ENCODE measurements at places on chromosomes 6 and 20.

- DNase-seq: no peak
Measured at GRCh38 chr20:48826883-48827771, 672 bp downstream of the PREX1 start.

DNA sequence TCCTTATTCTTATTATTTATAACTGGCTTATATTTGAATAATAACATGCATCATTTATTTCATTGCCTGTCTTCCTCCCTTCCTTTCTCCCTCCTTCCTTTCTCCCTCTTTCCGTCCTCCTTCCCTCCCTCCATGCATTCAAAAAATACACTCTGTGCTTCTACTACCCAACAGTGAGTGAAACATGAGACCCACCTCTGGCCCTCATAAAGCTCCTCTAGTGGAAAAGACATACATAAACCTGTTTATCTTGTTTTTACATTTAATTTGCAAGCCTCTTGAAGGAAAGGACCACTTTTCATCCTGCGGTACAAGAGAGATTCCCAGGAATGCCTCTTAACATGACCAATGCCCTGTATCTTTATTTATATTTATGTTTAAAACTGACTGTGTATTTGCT lies 21.8 kb upstream of the ISM1 start:
- no peak for DNase-seq

DNA sequence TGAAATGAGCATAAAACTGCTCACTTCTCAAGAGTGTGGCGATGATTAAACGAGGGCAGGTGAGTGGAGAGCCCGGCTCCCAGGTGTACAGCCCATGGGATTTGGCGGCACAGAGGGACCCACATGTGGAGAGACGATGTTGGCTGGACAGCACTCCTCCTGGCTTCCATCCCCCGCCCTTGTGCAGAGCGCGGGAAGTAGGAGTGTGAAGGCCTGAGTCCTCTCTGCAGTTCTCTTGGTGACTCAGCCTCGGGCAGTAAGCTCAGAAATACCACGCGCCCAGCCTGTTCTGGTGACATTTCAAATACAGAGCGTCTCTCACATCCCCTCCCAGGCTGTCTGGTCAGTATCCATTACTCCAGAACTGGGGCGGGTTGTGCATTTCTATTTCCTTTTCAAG lies 94.2 kb upstream of the SRSF6 start:
- DNase-seq: no peak

GRCh38 chr20:52616629-52617028 lies 355.5 kb upstream of the TSHZ2 start:
- no peak for DNase-seq

GRCh38 chr6:51152594-51152993 lies 333.9 kb downstream of the TFAP2B start:
- DNase-seq: no peak

GRCh38 chr6:168384045-168385036 lies 56.6 kb upstream of the SMOC2 start:
- peak; percentile 47 for DNase-seq

DNA sequence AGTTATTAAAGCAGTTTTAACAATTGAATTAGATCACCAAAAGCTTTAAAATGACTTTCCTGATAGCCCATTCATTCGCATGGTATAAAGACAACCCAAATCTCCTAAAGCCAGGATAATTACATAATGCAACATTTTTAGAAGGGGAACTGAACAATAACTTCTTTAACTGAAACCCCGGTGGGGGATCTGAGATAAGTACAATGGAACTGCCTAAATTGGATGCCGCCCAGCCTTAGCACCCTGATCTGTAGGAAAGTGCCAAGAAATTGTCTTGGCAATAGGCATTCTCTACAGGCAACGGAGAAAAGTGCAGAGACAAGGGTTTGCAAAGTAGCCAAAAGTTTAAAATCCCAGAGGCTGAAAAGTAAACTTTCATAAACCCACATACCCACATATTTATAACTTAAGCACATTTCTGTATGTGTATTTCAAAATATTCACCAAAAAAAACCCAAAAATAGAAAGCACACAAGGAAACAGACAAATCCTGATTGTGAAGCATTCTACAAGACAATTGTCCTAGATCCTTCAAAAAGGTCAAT lies 98.8 kb upstream of the BEND6 start:
- no peak for DNase-seq

- no peak for DNase-seq
Measured at GRCh38 chr6:15342114-15342513, 96.2 kb downstream of the JARID2 start.

DNA sequence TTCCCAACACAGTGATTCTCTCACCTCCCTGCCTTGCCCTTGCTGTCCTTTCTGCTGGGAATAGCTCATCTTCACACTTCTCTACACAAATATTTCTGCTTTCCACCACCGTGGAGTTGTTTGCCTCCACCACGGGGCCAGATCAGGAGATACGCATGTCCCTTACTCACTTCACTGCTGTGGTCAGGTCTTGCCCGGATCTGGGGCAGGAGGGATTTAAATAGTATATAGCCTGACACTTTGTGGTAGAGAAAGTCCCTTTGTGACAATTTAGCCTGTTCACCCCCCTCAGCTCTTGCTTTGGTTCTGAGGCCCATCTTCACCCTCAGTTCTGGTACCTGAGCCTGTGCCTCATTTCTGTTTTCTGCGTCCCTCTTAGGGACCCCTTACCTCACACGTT lies 92.6 kb upstream of the PREP start:
- DNase-seq: no peak

- DNase-seq: no peak
Measured at GRCh38 chr6:43966374-43966658, 160.9 kb downstream of the MRPL14 start.

- DNase-seq: no peak
Measured at GRCh38 chr6:119353696-119354095, 4.1 kb upstream of the MAN1A1 start.

DNA sequence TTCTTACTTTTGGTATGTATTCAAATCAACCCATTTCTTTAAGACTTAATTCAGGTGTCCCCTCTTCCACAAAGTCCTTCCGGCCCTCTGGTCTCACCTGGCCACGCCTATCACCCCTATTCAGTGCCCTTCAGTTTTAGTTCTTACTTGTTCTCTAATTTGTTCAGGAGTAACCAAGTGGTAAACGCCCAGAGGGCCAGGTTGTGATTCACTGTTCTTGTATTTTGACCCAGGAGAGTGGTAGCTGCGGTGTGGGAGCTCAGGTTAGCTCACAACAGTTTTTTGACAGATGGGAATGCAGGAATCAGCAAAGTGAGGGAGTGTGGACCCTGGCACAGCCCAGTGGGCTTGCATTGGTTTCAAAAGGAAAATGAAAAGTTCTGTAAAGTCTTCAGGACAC lies 81.7 kb upstream of the RIPOR2 start:
- DNase-seq: no peak

- DNase-seq: peak; percentile 68
Measured at GRCh38 chr20:51237278-51237677, 214.4 kb upstream of the KCNG1 start.

GRCh38 chr20:17456279-17456678 lies 74.9 kb downstream of the BFSP1 start:
- no peak for DNase-seq

DNA sequence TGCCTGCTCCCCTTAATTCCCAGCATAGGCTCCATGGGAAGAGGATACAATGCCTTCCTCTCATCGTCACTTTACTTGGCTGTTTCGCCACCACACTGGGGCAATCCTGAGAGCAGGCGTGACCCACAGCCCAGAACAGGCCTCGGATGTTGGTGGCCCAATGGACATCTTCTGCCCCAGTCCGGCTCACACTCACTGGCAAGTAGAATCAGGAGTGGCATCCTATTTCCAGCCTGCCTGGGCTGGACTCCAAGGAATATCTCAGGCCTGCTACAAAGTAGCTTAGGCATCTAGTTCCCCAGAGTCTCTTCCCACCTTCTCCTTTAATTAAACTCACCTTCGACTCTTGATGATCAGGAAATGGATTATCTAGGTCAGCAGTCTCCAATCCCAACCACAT lies 110.5 kb downstream of the LRFN2 start:
- no peak for DNase-seq

DNA sequence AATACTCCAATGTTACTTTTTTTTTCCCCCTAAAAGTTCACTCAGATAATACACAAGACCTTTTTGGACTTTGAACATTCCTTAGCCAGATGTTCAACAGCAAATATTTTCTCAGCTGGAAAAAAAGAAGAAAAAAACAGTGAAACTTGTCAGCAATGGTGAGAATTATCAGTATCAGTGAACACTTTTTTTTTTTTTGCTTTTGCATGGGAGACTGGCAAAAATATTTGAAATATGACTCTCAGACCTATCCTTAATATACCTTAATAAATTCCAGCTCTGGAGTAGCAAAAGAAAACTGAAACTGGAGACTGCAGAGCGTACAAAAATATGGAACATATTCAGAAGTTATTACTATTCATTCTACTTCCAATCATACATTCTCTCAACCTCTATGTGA lies 92.3 kb downstream of the RFPL4B start:
- DNase-seq: no peak

- no peak for DNase-seq
Measured at GRCh38 chr6:144177726-144178125, 27.4 kb downstream of the STX11 start.

DNA sequence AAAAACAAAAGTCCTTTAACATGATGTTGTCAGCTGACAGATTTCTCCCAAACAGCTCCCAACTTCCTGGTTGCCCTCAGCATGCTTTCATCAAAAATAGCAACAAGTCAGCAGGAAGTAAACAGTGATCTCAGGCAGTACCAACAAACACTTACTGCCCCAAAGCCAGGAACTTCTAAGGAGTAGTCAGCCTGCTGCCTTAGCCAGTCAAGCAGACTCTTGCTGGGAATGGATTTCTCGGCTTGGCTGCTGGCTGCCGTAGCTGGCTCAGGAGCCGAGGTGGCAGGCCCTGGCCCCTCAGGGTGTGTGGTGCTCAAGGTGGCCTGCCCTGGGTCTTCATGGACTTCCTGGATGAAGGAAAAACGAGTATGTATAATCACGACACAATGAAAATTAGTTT lies 46.6 kb upstream of the EMILIN3 start:
- no peak for DNase-seq

GRCh38 chr6:151402228-151402627 lies 10.9 kb upstream of the ZBTB2 start:
- no peak for DNase-seq

GRCh38 chr6:123801067-123801466 lies 2.6 kb upstream of the NKAIN2 start:
- no peak for DNase-seq

DNA sequence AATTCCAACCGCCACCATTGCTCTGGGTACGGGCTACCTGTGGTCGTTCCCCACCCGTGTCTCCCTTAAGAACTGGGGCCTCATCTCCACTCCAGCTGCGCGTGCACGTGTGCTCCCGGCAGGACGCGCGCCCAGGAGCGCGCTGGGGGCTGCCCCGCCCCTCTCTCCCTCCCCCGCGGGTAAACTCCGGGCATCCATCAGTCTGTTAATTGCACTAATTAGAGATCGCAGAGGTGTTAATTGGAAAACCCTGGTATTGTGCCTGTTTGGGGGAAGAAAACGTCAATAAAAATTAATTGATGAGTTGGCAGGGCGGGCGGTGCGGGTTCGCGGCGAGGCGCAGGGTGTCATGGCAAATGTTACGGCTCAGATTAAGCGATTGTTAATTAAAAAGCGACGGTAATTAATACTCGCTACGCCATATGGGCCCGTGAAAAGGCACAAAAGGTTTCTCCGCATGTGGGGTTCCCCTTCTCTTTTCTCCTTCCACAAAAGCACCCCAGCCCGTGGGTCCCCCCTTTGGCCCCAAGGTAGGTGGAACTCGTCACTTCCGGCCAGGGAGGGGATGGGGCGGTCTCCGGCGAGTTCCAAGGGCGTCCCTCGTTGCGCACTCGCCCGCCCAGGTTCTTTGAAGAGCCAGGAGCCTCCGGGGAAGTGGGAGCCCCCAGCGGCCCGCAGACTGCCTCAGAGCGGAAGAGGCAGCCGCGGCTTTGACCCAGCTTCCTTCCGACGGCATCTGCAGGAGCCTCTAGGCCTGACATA lies 14.4 kb downstream of the FOXP4 start:
- DNase-seq: peak; percentile 82

- DNase-seq: no peak
Measured at GRCh38 chr20:34010405-34010931, 16.8 kb downstream of the RALY start.

DNA sequence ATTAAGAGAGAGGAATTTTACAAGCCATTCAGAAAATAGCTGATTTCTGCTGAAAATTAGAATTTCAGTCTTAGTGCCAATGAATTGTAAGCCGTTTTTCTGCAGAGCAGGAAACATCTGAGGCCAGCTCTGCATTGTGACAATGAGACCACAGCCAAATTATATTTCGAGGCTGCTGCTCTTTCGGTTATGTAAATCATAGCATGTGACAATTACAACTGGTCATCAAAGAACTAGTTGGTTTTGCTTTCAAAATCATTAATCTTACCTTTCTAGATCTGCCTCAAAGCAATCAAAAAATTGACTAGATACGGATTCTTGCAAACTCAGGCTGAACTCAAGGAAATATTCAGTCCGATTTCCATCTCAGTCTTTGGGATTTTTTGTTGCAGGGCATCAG lies 33.4 kb upstream of the INSM1 start:
- DNase-seq: no peak

DNA sequence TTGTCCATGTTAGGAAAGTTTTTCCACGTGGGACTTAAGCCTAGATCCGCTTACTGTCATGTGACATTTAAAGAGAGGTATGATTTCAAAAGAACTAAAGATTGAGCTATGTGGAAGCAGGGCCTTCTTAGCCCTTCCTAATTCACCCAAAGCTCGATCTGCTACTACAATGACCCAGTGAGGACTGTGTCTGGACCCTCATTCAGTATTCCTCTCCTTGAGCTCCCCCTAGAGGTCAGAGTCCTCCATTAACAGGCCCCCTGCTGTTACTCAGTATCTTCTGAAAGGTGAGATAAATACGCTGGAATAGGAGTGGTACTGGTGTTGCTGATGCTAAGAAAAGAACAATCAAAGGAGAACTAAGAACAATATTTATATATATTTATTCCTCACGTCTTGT lies 414.0 kb downstream of the GJA1 start:
- no peak for DNase-seq

Data from cardiac septum (tissue), 1 donor.